A549 treated with CpdA at 1 μM for 4 hours (cell line): ENCODE measurements at places on chromosomes 2 and 18. TPM values are rescaled to one million over a fixed set of nuclear protein-coding genes. Genes with fewer than 3 reads are reported as not detected.

PID1 gene
- total RNA-seq: 2.8 to 3.6 TPM (median 3.0 TPM) in 5 replicates

VIT gene
- not detected in 5 replicates for total RNA-seq

GPAT2 gene
- total RNA-seq: not detected in 5 replicates

ERBB4 gene
- total RNA-seq: not detected in 5 replicates

BBS5 gene
- total RNA-seq: 5.6 to 6.4 TPM (median 5.8 TPM) in 5 replicates
